ENCODE measurements at places on chromosomes 3 and 15. TPM values are rescaled to one million over a fixed set of nuclear protein-coding genes. Genes with fewer than 3 reads are reported as not detected.

Gene ADAMTS17
- total RNA-seq: 5.1 TPM

Gene COMMD4
- total RNA-seq: 17.5 TPM

Gene CACNA2D2
- total RNA-seq: 2.2 TPM

Gene DUOX2
- not detected for total RNA-seq

Gene MOBP
- total RNA-seq: 0.94 TPM

Gene ZWILCH
- 43.0 TPM for total RNA-seq

Gene SI
- total RNA-seq: not detected

Gene SLC28A1
- not detected for total RNA-seq

Gene MESP2
- not detected for total RNA-seq

Gene RLBP1
- 2.3 TPM for total RNA-seq

Gene ARPIN
- 15.9 TPM for total RNA-seq

Gene GPR176
- total RNA-seq: 44.3 TPM

Gene KLF15
- total RNA-seq: 2.8 TPM

Gene CDV3
- total RNA-seq: 117 TPM

Gene SECISBP2L
- total RNA-seq: 85.0 TPM

Gene EFCC1
- 0.94 TPM for total RNA-seq

Gene CELF6
- total RNA-seq: 6.7 TPM

Gene CPEB1
- total RNA-seq: 2.8 TPM

Gene RYR3
- total RNA-seq: 15.4 TPM

Gene OR4F15
- not detected for total RNA-seq

Gene CD96
- not detected for total RNA-seq

Gene GOLGA8G
- not detected for total RNA-seq

Gene FMN1
- total RNA-seq: 3.9 TPM

Gene CCR1
- 1.7 TPM for total RNA-seq

Gene CELSR3
- total RNA-seq: 34.5 TPM

Gene BFSP2
- total RNA-seq: 1.1 TPM

Gene MCTP2
- total RNA-seq: 0.62 TPM

Gene CHRFAM7A
- 3.9 TPM for total RNA-seq

Gene RIOX2
- total RNA-seq: 17.5 TPM

Gene VIPR1
- total RNA-seq: 0.16 TPM

Gene MINAR1
- total RNA-seq: 3.6 TPM

Gene SCAP
- 82.0 TPM for total RNA-seq

Gene HSPBAP1
- 12.9 TPM for total RNA-seq

Gene IP6K1
- total RNA-seq: 70.3 TPM

Gene INKA1
- 12.3 TPM for total RNA-seq

Gene ALDH1L1
- 2.7 TPM for total RNA-seq

Gene C3orf80
- total RNA-seq: 15.0 TPM

Gene DOCK3
- total RNA-seq: 42.6 TPM

Gene TMEM40
- total RNA-seq: not detected

Gene TNIK
- 76.7 TPM for total RNA-seq

Gene BCL2A1
- 0.94 TPM for total RNA-seq

Gene SLC12A1
- total RNA-seq: 0.16 TPM

Gene SNTN
- total RNA-seq: not detected

Gene MYRIP
- 12.5 TPM for total RNA-seq

Gene PPP2R3A
- total RNA-seq: 37.9 TPM

Gene FBN1
- total RNA-seq: 27.9 TPM

Gene CPNE9
- total RNA-seq: 0.31 TPM

Gene RTP4
- not detected for total RNA-seq

Gene ALDH1A2
- 6.1 TPM for total RNA-seq

All from occipital lobe (tissue), 3 donors.